ENCODE measurements at places on chromosomes 6 and 20.

DNA sequence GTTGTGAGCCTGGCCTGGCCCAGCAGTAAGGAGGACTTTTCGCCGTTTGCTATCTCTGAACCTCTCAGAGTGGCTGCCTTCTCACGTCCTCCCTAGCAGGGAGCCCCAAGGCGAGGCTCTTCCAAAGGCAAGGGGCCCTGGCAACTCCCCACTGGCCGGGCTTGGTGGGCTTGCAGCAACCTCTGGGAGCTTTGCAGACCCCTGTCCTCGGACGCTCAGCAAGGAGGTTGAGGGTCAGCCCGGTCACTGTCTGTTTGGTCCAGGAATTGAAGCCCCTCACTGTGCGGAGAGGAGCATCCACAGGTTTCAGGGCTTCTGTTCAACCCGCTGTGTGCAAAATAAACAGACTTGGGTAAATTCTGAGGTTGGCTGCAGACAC, 28.2 kb upstream of the TBXT start:
- no peak for DNase-seq

DNA sequence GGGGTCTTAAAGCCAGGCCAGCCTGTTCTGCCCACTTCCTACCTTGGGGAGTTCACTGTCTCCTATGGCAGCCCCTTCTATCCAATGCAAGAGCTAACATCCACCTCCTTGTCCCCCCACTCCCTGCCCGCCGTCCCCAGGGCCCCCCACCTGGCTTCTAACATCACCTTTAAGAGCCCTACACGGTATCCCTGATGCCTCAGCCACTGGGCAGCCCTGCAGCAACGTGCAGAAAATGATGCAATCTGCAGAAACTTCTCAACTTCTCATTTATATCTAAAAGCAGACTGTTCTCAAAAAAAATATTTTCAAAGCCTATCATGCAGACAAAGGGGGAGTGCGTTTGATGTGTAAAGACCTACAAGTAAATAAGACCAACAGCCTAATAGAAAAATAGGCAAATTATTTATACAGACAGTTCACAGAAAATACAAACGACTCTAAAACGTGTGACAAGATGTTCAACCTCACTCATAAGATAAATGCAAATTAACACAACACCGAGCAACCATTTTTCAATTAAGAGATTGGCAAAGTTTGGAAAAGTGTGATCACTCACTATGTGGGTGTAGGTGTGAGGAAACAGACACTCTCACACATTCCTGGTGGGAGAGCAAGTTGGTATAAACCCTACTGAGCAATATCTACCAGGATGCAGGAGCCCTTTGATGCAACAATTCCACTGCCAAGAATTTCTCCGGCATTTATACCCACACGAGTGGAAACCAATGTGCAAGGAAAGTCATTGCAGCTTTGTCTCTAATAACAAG, 15.1 kb upstream of the HCK start:
- DNase-seq: no peak

- DNase-seq: peak; percentile 28
Observed at GRCh38 chr6:132598473-132598872, 8.9 kb upstream of the TAAR5 start.

DNA sequence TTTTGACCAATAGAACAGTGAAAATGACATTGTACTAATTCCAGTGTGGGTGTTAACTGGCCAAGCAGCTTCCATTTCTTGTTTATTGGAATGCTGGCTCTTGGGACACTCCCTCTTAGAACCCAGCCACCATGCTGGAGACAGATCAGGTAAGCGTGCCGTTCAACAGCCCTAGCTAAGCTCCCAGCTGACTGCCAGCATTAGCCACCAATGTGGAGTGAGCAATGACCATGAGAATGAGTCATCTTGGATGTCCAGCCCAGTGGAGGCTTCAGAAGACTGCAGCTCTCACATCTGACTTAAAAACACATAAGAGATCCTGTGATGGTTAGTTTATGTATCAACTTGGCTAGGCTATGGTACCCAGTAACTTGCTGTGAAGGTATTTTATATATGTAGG, 3.0 kb upstream of the LINC00237 start:
- DNase-seq: no peak

DNA sequence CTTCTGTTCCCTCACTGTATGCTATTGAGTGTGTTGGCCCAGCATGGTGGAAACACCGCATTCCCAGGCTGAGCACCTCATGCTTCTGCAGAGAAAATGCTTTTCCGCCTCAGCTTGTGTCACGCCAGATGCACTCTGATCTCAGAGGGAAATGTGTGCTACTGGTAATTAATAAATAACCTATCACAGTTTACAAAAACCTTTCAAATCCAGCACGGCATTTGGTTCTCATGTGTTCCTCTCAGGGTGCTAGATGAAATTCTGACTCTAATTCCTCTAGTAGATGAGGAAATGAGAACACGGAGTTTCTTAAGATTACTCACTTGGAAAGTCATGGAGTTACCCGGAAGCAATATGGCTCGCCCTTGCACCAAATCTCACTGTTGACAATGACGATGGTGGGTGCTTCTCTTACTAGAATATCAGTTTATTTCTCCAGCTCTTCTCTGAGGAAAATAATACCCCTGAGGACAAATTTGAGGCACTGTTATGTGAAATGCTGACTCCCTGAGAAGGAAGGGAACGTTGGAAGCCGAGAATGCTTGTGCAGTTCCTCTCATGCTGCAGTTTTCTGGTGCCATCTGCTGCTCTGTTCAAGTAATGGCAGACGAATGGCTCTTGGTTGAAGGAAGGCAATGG, 116.6 kb downstream of the RNF144B start:
- peak; percentile 56 for DNase-seq

DNA sequence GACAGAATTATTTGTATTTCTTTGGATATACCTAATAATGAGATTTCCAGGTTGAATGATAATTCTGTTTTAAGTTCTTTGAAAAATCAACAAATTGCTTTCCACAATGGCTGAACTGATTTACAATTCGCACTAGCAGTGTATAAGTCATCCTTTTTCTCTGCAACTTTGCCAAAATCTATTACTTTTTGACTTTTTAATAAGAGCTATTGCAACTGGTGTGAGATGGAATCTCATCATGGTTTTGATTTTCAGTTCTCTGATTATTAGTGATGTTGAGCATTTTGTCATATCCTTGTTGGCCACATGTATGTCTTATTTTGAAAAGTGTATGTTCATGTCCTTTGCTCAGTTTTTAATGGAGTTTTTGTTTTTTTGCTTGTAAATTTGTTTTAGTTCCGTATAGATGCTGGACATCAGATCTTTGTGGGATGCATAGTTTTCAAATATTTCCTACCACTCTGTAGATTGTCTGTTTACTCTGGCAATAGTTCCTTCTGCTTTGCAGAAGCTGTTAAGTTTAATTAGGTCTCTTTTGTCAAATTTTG, 409.8 kb upstream of the CITED2 start:
- no peak for DNase-seq

DNA sequence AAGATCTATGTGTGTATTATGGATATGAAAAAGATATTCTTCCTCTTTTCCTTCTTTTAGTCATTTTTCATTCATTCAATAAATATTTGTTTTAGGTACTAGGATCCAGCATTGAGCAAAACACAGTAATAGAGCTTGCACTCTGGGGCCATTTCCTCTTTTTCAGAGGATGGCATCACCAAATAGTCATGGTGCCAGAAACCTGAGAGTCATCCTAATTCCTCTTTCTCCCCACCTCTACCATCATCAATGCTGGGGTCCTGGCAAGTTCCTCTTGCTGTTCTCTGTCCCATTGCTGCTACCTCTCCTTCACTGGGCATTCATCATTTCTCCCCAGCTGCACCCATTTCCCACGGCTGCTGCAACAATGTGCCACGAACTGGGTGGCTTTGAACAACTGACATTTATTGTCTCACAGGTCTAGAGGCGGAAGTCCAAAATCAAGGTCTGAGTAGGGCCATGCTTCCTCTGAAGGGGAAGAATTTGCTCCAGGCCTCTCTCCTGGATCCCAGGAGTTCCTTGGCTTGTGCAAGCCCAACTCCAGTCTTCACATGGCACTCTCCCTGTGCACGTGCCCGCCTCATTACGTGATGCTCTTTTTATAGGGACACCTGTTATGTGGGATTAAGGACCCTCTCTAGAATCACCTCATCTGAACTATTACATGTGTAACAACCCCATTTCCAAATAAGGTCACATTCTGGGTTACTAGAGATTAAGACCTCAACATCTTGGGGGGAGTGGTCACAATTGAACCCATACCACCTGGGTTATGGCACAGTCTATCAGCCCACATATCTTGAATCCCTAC, 9.5 kb upstream of the IGF2R start:
- no peak for DNase-seq

- no peak for DNase-seq
Observed at GRCh38 chr6:155414049-155414448, 41.6 kb downstream of the NOX3 start.

DNA sequence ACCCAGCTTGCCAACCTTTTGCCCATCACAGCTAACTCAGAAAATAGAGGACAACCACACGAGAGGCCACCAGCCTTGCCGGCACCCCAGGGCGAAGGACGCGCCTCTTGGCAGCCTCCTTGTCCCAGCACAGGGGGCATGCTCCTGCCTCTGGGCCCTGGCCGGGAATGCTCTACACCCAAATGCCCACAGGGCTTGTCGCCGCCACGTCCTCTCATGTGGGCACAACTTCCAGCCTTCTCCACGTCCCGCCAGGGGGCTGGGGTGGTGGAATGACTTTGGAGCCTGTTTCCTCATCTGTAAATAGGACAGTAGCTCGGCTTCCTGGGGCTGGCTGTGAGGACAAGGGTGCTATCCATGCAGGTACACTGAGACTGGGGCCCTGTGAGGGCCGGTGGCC, 152.4 kb upstream of the MLN start:
- DNase-seq: no peak

GRCh38 chr6:29797135-29797534, 30.5 kb upstream of the HLA-G start:
- no peak for DNase-seq

- no peak for DNase-seq
Observed at GRCh38 chr6:72950114-72950860, 275.0 kb downstream of the KHDC1L start.

DNA sequence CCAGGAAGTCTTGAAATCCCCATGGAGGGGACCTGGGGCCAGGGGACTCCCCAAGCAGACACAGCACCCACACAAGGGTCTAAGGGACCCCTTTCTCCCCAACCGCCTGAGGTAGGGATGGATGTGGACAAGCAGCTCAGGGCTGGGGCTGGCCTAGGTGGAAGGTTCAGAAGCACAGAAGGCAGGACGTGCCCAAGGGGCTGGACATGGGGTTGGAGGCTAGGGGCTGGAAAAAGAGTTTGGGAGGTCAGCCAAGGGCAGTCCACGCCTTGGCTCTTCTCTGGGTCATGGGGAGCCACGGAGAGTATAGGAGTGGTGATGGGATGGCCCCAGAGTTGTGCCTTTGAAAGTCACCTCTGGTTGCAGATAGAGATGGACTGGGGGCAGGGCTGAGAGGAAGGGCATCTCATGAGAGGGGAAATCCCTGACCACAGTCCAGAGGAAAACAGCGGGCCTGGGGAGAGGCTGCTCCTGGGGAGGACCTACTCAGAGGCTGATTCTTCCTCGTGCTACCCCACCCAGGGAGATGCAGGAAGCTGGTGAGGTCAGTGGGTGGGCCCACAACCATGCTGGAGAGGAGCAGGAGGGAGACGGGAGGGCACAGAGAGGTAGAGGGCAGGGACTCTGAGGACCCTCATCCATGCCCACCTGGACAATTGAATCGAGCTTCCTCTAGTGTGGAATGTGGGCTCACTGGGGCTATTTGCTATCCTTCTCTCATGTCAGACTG, 2.5 kb upstream of the HSPA12B start:
- DNase-seq: no peak

DNA sequence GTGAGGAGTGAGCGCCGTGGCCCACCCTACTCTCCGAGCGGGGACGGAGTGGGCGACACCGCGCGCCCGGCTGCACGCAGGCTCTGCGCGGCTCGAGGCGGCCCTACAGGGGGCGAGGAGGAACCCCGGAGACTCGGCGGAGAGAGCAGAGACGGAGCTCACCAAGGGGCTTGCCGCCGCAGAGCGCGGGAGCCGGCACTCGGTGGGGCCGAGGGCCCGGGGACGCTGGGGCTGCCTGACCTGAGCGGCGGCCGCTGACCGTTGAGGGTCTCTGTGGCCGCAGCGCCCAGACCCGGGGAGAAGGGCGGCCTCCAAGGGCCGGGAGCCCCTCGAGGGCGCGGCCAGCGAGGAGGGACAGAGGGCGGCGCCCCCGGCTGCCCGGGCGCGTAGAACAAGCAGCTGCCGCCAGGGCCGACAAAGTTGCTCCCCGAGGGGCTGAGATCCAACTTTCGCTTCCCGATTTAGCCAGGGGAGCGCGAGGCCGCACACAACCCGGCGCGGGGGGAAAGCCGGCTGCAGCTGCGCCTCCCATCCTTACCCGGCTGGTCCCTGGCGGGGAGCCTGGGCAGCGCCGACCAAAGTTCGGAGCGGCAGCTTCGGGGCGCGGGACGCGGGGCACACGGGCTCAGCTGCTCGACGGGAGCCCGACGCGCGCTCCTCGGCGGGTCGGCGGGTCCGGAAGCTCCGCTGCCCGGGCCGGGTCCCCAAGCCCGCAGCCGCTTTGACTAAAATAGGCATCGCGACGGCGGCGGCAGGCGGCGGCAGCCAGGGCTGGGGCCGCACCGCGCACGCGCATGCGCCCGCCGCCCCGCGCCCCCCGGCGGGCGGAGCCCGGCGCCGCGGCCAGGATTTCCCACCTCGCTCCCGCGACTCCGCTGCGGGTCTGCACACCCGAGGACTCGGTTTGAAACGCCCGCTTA, 43.1 kb downstream of the POPDC3 start:
- DNase-seq: no peak
